Activated CD8-positive, alpha-beta memory T cell treated with anti-CD3 and anti-CD28 coated beads, Interleukin-2, amount 10 ng/mL, durations not matched to agents 7 days and 5 days (primary cell): ENCODE measurements at places on chromosomes 2 and 18. TPM values are rescaled to one million over a fixed set of nuclear protein-coding genes. Genes with fewer than 3 reads are reported as not detected.

GRCh38 chr18:78625847-78626246, 353.8 kb upstream of the SALL3 start:
- no peaks in the 10 kb centered on the region for H3K4me1 ChIP-seq
- H3K27me3 ChIP-seq: peaks cover 4% of the 10 kb centered on the region
- H3K4me3 ChIP-seq: no peak overlapping the region
- peaks cover 1% of the 10 kb centered on the region for H3K36me3 ChIP-seq
- H3K27ac ChIP-seq: no peak overlapping the region

DNA sequence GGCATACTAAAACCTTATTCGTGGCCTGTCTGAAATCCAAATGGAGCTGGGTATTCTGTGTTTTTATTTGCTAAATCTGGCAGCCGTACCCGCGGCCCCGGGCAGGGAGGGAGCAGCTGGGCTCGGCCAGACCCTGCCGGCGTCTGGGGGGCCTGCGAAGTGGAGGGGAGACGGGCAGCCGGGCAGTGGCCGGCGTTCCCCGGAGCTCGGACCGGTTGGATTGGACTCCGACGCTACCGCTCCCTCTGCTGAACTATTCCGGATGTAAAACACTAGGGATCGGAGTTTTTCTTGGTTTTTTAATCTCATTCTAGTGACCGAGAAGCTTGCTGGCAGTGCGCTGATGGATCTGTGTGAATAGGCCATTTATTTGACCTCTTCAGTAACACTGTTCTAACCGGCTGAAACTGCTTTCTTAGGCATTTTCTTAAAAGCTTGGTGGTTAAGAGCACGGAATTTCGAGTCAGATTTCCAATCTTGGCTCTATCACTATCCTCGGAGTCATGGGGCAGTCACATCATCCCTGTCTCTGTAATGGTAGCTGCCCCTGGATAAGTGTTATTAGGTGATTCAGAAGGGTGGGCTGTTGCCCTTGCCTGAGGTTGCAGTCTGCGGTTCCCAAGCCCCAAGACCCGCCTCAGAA, 694 bp downstream of the UNC50 start:
- H3K36me3 ChIP-seq: peaks cover 28% of the 10 kb centered on the region
- H3K27me3 ChIP-seq: no peaks in the 10 kb centered on the region
- peaks cover 57% of the 10 kb centered on the region for H3K4me1 ChIP-seq
- H3K4me3 ChIP-seq: peak overlapping the region; percentile 83
- peak overlapping the region; percentile 91 for H3K27ac ChIP-seq
- DNase-seq: no peak

The FLACC1 gene
- 1.3 TPM for total RNA-seq

The PLGLB2 gene
- total RNA-seq: 0.85 TPM

The UGT1A3 gene
- total RNA-seq: not detected

DNA sequence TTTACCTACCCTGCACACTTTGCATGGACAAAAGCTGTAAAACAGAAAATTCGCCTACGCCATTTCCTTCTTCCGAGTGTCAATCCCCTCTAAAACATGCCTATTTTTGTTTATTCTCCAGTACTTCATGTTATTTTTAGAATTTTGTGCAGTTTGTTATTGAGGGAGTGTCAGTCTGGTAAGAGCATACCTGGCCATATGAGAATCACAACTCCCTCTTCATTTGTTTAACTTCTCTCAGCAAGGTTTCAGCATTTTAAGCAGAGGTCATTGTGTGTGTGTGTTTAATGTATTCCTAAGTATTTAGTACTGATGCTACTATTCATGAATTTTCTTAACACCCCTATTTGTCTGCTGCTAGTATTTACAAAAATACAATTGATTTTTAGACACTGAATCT, 49.4 kb downstream of the SMAD2 start:
- no peak overlapping the region for H3K27ac ChIP-seq
- H3K4me1 ChIP-seq: peaks cover 11% of the 10 kb centered on the region
- H3K4me3 ChIP-seq: no peak overlapping the region
- no peak for DNase-seq

The GBX2 gene
- not detected for total RNA-seq

- DNase-seq: no peak
- H3K4me1 ChIP-seq: peaks cover 17% of the 10 kb centered on the region
- H3K4me3 ChIP-seq: no peak overlapping the region
- peak overlapping the region; percentile 48 for H3K27ac ChIP-seq
- H3K27me3 ChIP-seq: no peaks in the 10 kb centered on the region
Measured at GRCh38 chr2:128196471-128196931, 105.5 kb downstream of the UGGT1 start.

GRCh38 chr2:100104718-100105677, 37.4 kb downstream of the AFF3 start:
- peaks cover 40% of the 10 kb centered on the region for H3K27me3 ChIP-seq
- peaks cover 1% of the 10 kb centered on the region for H3K4me1 ChIP-seq
- no peak overlapping the region for H3K4me3 ChIP-seq
- no peak for DNase-seq
- no peaks in the 10 kb centered on the region for H3K36me3 ChIP-seq
- H3K27ac ChIP-seq: no peak overlapping the region

The MAP3K20 gene
- total RNA-seq: 16.1 TPM

The TMEM200C gene
- not detected for total RNA-seq

DNA sequence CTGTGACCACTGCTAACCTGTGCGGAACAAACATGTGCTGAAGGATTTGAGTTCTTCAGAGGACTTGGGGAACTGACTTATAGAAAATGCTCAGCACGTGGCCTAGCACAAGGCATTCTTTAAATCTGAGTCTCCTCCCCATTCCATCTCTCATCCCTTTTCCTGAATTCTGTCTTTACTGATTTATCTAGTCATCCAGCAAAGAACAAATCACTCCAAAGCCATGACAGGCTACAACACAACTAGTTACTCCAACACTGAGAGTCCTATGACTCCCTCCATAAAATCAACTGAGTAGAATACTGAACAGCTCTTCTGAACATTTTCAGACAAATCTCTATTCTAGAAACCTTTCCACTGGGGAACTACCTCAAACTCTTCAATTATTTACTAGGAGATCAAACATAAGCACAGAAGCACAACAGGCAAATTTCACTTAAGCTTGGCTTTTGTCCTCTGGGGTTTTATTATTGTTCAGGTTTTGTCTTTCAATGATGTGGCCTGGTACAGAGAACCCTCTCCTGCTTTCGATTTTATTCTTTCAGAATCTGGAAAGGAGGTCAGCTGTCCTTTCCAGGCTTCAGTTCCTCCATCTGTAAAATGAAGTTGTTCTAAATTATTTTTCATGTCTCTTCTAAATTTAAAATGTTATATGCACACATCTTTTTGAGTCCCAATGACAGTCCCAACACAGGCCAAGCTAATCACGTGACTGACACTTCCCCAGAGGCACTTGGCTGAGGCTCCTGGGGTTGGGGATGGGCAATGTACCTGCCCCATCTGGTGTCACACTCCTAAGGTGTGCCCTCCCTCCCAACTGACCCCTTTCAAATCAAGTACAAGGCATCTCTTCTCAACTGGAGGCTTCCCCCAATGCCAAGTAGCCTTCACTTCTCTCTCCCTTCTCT, 31.8 kb downstream of the RNU4ATAC start:
- H3K27me3 ChIP-seq: no peaks in the 10 kb centered on the region
- no peak overlapping the region for H3K27ac ChIP-seq
- no peak for DNase-seq
- peaks cover 19% of the 10 kb centered on the region for H3K4me1 ChIP-seq
- peaks cover 13% of the 10 kb centered on the region for H3K36me3 ChIP-seq
- no peak overlapping the region for H3K4me3 ChIP-seq

The IL36G gene
- not detected for total RNA-seq

The CPLX4 gene
- total RNA-seq: not detected

GRCh38 chr2:159773426-159773825, 24.6 kb downstream of the CD302 start:
- no peak overlapping the region for H3K4me3 ChIP-seq
- DNase-seq: no peak
- H3K36me3 ChIP-seq: peaks cover 14% of the 10 kb centered on the region
- no peaks in the 10 kb centered on the region for H3K4me1 ChIP-seq

The MATN3 gene
- not detected for total RNA-seq

The RAD51AP2 gene
- total RNA-seq: not detected

DNA sequence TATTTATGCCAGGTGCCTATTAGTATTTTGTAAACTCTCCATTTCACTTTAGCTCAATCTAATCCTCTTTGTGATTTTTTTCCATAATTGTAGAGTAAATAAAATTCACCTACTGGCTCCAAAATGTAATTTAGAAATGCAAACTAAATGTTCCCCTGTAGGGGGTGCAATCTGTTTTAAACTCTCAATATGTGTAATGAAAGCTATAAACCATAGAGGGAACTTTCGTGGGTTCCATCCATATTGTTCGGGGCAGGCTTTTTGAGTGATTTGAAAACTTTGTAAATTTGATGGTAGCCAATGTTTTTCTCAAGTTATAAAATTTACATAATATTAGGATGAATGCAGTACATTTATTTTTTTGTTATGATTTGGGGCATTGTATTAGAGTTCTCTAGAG, 49.4 kb downstream of the TSPYL6 start:
- H3K4me1 ChIP-seq: peaks cover 5% of the 10 kb centered on the region
- no peak overlapping the region for H3K4me3 ChIP-seq

DNA sequence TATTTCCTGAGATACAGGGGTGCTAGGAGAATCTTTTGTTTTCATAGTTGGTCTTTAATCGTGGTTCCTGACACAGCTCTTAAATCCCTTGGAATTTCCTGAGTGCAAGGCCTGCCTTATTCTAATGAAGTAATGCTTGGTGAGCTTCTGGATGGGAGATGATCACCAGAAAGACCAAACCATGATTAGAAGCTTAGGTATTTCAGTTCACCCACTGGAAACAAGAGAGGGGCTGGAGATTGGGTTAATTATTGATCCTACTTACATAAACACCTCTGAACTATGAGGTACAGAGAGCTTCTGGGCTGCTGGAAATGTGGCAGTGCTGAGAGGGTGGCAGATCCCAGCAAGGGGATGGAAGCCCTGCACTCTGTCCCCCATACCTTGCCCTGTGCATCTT, 406.8 kb downstream of the THSD7B start:
- no peaks in the 10 kb centered on the region for H3K36me3 ChIP-seq
- no peak for DNase-seq
- H3K27me3 ChIP-seq: no peaks in the 10 kb centered on the region
- no peak overlapping the region for H3K27ac ChIP-seq
- no peaks in the 10 kb centered on the region for H3K4me1 ChIP-seq
